ENCODE measurements at places on chromosomes 3 and 15.
A peak's percentile ranks its signal among the peaks of the same experiment; 100 is the strongest.

DNA sequence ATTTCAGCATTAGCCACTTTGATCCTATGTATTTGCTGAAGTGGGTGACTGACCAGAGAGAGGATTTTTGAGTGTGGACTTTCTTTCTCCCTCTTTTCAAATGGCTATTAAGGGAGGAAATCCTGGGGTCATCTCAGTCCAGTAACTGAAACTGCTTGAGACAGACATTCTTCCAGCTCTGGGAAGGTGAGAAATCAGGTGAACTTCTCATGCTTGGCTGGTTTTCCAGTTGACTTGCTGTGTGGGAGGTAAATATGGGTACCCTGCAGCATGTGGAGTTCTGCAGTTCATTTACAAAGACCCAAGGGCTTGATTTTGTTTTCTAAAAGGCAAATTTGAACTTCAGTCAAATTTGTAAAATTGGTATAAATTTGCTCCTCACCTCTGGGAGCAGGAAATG, 461.1 kb upstream of the TBL1XR1 start:
- DNase-seq: no peak

DNA sequence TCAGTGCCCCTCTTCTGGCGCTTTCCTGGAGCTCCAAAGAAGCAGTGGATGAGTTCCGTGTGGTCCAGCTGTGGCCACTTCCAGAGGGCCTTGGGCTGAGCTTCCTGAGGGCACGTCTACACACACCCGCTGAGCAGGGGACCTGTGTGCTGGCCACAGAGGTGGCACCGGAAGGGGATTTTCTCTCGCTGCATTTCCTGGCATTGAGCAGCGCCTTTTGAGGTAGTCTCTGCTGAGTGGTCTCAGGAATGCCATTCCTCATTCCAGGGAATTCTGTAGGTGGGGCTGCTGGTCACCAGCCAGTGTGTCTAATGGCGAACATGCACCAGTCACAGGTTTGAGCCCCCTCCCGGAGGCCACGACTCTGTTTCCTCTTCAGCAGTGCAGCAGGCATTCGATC, 48.1 kb downstream of the AMOTL2 start:
- no peak for DNase-seq

- no peak for DNase-seq
These were observed 143.5 kb upstream of the SOX2 start for GRCh38 chr3:181568248-181568647.

GRCh38 chr3:13111173-13111872, 38.1 kb upstream of the IQSEC1 start:
- peak; percentile 45 for DNase-seq

- DNase-seq: no peak
These were observed 80.3 kb downstream of the TM4SF4 start for GRCh38 chr3:149554826-149555225.
